ENCODE measurements at places on chromosomes 7 and 10.

- no peak for DNase-seq
Measured at GRCh38 chr10:117929327-117930067, 117.2 kb downstream of the RAB11FIP2 start.

GRCh38 chr7:24778543-24779282 lies 21.4 kb upstream of the GSDME start:
- DNase-seq, result no peak

DNA sequence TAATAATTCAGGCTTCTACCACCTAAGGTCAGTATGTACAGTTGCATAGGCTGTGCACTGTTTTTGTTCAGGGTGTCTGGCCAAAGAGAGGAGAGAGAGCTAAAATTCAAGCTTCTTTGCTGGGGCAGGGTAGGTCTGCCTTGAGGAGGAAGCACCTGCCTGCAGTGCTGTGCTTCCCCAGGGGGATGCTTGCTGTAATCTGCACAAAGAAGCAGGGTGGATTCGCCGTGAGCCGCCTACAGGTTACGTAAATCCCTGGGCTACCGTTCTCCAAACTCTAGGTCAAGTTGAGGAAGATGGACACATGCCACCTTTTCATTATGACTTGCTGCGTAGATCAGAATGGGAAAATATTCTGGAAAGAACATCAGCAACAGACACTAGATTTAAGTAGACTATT lies 543.3 kb downstream of the TNS3 start:
- DNase-seq, result no peak

DNA sequence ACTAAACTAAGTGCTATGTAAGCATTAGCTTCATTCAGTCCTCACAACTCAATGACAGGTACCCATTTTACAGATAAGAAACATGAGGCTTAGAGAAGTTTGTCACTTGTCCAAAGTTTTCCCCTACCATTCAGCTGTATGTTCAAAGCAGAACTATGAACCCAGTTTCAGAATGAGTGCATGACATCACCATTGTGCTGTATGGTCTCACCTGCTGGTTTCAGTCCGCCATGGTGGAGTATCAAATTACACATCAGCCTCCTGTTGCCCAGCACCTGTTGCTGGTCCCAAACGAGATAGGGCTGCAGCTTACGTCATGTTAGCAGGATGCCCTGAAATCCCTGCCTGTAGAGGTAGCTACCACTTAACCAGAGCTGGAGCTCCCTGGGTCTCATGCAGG lies 95.0 kb downstream of the DYNC1I1 start:
- DNase-seq, result no peak

GRCh38 chr10:23368816-23369640 lies 24.4 kb upstream of the C10orf67 start:
- DNase-seq, result no peak

GRCh38 chr10:77081481-77081891 lies 556.1 kb downstream of the KCNMA1 start:
- no peak for DNase-seq

DNA sequence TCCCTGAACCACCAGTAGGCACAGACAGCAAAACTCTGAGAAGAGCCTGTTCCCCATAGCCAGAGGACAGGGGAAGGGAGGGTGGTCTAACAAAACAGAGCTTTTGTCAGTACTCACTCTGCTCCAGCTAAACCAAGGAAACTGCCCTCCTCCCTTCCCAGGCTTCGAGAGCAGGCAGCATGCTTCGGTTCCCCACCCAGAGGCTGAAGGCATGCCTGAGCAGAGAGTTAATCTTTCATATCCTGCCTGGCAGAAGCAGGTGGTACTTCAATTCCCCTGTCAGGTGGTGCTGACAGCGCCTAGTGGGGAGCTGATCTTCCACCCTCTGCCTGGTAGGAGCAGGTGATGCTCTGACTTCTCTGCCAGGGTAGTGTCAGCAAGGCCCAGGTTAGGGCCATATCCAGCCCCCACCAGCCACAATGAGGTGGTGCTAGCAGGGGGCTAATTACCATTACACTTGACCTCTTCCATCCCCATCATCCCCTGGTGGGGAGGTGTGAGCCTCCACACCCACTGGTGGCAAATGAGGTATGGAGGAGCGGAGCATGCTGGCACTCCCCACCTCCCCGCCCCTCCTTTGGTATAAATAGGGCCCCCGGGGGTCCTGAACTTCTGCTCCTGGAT lies 35.1 kb downstream of the SDK1 start:
- DNase-seq, result no peak

- DNase-seq, result no peak
Measured at GRCh38 chr7:112021379-112022044, 184.7 kb downstream of the DOCK4 start.

DNA sequence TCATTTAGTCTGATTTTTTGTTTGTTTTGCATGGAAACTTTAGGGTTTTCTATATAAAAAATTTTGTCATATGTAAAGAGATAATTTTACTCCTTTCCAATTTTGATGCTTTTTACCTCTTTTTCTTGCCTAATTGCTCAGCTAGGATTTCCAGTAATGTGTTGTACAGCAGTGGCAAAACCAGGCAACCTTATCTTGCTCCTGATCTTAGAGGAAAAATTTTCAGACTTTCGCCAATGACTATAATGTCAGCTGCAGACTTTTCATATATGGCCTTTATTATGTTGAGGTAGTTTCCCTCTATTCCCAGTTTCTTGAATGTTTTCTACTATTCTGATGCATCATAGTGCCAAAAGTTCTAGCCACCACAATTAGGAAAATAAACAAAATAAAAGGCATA lies 126.3 kb downstream of the ALOX5 start:
- DNase-seq, result no peak

- DNase-seq, result no peak
Measured at GRCh38 chr7:111146136-111146535, 55.2 kb downstream of the LRRN3 start.

GRCh38 chr7:131412031-131412430 lies 84.4 kb downstream of the MKLN1 start:
- DNase-seq, result no peak

DNA sequence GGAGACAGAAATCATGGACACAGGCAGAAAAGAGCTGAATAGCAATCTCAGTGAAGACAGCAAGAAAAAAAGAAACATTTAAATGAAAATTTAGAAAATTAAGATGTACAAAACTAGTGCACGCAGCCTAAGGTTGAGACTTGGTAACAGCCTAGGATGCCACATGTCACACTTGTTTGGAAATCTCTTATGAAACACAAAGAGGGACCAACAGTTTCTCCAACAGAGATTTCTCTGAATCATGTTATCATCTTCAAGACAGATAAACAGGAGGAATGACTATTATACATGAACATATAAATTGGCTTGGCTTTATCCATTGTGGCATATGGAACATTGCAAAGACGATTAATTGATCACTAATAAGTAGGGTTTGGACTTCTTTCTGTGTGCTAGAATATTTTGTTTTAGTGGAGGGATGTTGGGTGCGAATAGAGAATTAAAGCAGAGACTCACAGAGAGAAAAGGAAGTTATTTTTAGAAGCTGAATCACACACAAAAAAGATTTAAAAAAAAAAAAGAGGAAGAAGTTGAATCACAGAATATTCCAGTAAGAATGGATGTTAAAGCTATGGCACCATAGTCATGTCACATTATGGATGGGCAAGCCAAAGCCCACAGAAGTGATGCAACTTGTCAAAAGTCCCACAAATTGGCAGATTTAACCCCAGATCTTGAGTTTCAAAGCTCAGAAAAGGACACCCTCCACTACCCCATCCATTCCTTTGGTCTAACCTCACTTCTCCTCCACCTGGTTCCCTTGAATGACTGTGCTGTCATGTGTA lies 91.6 kb downstream of the MYOF start:
- no peak for DNase-seq

DNA sequence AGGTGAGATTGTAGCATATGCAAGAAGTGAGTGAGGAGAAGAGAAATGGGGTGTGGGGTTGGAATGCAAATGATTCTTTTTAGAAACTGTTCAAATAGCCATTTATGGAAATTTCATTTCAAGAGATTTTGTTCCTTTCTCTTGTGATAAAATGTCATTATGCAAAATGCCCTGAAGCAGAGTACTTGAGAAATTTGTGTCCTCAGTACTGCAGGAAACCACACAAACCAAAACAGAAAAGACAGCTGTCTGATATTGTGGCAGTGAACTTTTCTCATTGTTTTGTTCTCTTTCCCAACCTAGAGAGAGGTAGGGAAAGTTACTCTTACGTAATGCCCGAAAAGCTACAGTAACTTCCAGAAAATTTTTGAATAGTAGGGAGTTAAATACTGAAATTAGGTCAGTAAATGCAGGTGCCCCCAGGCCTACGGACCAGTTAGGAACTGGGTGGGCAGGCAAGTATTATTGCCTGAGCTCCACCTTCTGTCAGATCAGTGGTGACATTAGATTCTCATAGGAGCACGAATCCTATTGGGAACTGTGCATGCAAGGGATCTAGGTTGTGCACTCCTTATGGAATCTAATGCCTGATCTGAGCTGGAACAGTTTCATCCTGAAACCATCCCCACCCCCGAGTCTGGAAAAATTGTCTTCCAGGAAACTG lies 34.0 kb downstream of the DLD start:
- no peak for DNase-seq

GRCh38 chr7:106344861-106345260 lies 60.1 kb upstream of the NAMPT start:
- DNase-seq, result no peak

- DNase-seq, result no peak
Measured at GRCh38 chr7:94838717-94839116, 68.7 kb upstream of the PPP1R9A start.

GRCh38 chr7:138551102-138551501 lies 91.0 kb downstream of the TRIM24 start:
- no peak for DNase-seq

GRCh38 chr7:27260211-27260610 lies 17.6 kb downstream of the EVX1 start:
- DNase-seq, result no peak

DNA sequence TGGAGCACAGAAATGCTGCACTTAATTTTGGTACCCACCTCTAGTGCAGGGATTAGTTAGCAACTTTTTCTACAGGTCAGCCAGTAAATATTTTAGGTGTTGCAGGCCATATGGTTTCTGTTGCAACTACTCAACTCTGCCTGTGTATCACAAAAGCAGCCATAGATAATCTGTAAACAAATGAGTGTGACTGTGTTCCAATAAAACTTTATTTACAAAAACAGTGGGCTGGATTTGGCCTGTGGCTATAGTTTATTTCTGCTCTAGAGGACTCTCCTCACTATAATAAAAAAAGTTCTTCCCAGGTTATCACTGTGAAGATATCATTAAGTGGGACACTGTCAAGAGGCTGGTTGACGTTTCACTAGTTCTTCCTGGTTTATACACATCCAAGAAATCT lies 65.8 kb downstream of the DNAJC12 start:
- no peak for DNase-seq

- no peak for DNase-seq
Measured at GRCh38 chr10:58641095-58641531, 128.4 kb downstream of the BICC1 start.

DNA sequence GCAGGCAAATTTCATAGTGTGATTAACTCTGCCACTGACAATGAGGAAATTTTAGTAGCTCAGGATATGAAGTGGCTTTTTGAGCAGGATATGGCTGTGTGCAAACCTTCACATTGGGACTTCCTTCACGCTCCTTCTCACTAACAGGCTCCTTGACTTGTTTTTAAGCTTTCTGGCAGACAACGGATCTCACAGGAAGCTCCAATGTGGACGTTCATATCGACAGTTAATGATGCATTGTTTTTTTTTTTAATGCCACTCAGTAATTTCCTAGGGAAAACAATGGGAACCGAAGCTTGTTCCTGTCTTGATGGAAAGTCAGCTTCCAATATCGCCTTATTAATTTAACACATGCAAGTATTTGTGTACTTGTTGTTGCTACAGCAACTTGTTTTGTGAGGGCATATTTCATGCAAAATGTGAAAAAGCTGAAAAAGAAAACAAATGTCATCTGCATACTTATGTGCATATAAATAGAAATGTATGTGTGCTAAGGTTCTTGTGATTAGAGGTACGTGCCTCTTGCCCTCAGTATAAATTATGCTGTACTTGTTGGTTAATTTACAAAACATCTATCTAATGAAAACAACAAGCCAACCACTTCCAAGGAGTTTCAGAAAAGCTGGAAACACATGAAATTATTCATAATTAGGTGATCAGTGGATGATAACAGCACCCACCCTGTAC lies 84.7 kb downstream of the NRP1 start:
- DNase-seq, result no peak

- no peak for DNase-seq
Measured at GRCh38 chr10:124522131-124522932, 60.7 kb downstream of the LHPP start.

DNA sequence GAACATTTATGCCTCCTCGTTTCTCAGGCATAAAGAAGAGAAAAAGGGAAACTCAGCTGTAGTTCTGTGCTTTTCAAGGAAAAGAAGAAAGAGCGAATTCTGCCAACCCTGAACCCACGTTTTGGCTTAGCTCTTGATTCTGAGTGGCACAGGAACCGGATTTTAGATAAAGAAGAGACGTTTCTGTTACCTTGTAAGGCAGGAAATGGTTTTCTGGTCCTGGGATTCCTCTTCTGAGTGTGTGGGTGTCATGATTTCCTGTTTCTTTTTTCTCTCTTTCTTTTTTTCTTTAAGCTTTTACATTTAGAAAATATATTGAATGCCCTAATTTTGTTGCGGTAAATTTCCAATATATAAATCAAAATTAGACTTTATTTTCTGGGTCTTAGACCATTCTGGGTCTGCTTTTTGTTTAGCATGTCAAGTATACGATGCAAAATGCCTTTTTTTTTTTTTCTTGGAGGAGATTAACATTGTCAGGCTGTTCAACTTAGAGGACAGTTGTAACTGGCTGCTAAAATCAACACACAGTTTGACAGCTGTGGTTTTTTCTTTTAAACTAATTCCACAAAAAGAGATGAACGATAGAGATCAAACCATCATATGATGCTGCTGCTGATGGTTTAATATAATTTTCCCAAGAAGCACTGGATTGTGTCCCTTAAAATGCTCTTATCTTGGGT lies 190.8 kb downstream of the GATA3 start:
- peak; percentile 81 for DNase-seq

- DNase-seq, result no peak
Measured at GRCh38 chr10:125213541-125214282, 53.3 kb upstream of the CTBP2 start.

DNA sequence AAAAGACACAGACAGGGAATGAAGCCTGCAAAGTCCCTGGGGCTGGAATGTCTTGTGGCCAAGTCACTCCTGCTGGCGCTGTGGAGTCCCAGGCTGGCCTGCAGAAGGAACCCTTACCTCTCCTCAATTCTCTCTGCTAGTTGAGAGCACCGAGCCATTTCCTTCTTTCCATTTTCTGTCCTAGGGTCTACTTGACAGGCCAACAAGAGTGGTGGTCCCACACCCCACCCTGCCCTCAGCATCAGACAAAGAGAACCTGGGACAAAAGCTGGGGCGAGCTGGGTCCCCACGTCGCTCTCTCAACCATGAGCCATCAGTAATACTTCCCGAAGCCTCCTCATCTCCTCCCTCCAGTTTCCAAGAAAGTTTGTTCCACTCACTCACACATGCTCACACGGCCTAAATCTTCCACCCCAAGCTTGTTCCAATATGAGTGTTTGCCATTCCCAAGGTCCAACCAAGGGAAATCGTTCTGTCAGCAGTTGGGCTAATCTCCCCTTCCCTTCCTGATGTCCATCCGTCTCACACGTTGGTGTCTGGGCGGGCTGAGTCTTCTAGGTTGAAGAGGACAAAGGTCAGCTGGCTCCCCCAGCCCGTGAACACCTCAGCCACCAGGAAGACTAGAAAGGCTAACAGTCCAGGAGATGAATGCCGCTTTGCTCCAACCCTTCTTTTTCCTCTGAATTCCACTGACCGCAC lies 44.3 kb downstream of the CLEC2L start:
- DNase-seq, result no peak

Measured in CD4-positive, alpha-beta T cell (primary cell).